ENCODE measurements at places on chromosomes 7 and 10. TPM values are rescaled to one million over a fixed set of nuclear protein-coding genes. Genes with fewer than 3 reads are reported as not detected.

Gene LFNG
- 153 TPM for total RNA-seq

Gene ZP3
- total RNA-seq: 2.6 TPM

Gene CACNA2D1
- total RNA-seq: not detected

Gene COL26A1
- total RNA-seq: not detected

Gene ANKRD1
- not detected for total RNA-seq
